CD8-positive, alpha-beta memory T cell (primary cell): ENCODE measurements at places on chromosomes 4 and X. TPM values are rescaled to one million over a fixed set of nuclear protein-coding genes. Genes with fewer than 3 reads are reported as not detected.

- H3K27me3 ChIP-seq = no peaks in the 10 kb centered on the region
- H3K36me3 ChIP-seq = no peaks in the 10 kb centered on the region
- H3K4me1 ChIP-seq = no peaks in the 10 kb centered on the region
- DNase-seq = no peak
- H3K27ac ChIP-seq = no peak overlapping the region
Measured at GRCh38 chr4:147786031-147786430, 54.1 kb downstream of the ARHGAP10 start.

Gene F8A3
- total RNA-seq = 11.2 TPM

DNA sequence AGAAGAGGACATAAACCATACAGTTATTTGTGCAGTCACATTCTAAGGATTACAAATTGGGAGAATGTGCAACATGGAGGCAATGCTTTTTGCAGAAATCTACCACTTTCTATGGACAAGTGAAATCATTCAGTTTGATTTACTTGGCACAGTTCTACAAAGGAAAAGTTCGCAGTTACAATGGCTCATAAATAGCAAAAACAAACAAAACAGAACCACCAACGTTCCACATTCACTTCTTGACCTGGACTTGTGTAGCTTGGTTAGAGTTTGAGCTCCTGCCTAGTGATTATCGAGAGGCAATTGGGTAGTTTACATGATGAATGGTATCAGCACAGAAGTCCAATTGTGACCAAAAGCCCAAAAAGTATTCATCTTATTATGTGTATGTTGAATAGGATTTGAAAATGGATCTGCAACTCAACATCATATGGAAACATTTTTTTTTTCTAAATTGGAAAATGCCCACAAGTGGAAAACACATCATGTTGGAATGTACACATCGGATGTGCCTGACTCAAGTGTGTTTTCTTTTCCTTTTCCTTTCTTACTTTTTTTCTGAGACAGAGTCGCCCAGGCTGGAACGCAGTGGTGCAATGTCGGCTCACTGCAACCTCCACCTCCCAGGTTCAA, 123.8 kb downstream of the LUZP4 start:
- H3K36me3 ChIP-seq = no peaks in the 10 kb centered on the region
- no peak overlapping the region for H3K4me3 ChIP-seq
- no peaks in the 10 kb centered on the region for H3K4me1 ChIP-seq
- no peaks in the 10 kb centered on the region for H3K27me3 ChIP-seq
- no peak overlapping the region for H3K27ac ChIP-seq

- no peak for DNase-seq
- H3K4me1 ChIP-seq = no peaks in the 10 kb centered on the region
- H3K4me3 ChIP-seq = no peak overlapping the region
- H3K27ac ChIP-seq = no peak overlapping the region
- H3K27me3 ChIP-seq = no peaks in the 10 kb centered on the region
Measured at GRCh38 chr4:15848191-15848842, 70.2 kb downstream of the CD38 start.

- DNase-seq = no peak
- no peak overlapping the region for H3K4me3 ChIP-seq
- H3K27me3 ChIP-seq = no peaks in the 10 kb centered on the region
- H3K4me1 ChIP-seq = no peaks in the 10 kb centered on the region
Measured at GRCh38 chr4:94566420-94566819, 114.7 kb downstream of the PDLIM5 start.

Gene CLCN4
- 0.20 TPM for total RNA-seq

Gene FAM13A
- 1.4 TPM for total RNA-seq

GRCh38 chr4:73750730-73751129, 10.4 kb downstream of the CXCL8 start:
- no peaks in the 10 kb centered on the region for H3K27me3 ChIP-seq
- no peaks in the 10 kb centered on the region for H3K36me3 ChIP-seq
- DNase-seq = no peak

DNA sequence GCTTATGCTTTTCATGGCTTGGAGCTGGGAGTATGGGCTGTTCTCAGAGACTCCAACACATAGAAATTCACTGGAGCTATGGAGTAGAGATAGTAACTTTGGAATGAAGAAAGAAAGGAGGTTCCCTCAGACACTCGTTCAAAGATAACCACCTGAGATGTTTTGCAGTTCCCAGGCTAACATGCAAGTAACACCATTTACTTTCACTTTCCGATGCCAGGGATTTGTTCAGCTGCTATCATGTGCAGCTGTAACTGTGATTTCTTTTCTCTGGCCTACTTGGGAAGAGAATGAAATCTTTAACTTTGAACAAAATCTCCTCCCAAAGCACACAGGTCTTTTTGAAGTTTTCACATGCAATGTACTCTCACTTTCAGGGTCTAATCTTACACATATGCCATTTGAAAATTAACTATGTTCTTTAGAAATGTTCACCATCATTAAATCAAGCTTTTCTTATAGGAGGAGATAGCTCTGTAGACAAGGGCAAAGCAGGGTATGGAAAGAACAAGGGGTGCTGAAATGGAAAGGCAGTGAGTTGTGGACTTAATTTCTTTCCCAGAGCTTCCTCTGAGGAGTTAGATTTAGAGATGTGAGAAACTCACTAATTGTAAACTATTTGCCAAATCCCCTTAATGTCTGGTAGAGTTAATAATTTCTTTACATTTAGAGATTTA, 514.3 kb downstream of the PDHA2 start:
- DNase-seq = no peak
- H3K27ac ChIP-seq = no peak overlapping the region
- no peaks in the 10 kb centered on the region for H3K27me3 ChIP-seq
- H3K4me1 ChIP-seq = no peaks in the 10 kb centered on the region
- no peaks in the 10 kb centered on the region for H3K36me3 ChIP-seq
- H3K4me3 ChIP-seq = no peak overlapping the region

DNA sequence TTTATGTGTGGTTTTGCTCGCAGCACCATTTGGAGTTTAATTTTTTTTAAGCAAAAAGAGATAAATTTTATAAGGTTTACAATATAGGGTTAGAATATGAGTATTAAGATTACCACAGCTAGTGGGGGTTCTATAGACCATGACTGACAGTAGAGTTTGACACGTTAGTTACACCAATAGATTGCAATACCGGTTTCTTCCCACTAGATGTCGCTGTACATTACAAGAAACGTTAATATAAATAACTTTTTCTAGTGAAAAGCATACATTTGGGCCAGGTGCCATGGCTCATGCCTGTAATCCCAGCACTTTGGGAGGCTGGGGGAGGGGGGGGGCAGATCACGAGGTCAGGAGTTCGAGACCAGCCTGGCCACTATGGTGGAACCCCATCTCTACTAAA, 433.6 kb downstream of the MAGEB5 start:
- no peak overlapping the region for H3K4me3 ChIP-seq
- no peak overlapping the region for H3K27ac ChIP-seq
- no peaks in the 10 kb centered on the region for H3K27me3 ChIP-seq
- no peaks in the 10 kb centered on the region for H3K4me1 ChIP-seq
- no peaks in the 10 kb centered on the region for H3K36me3 ChIP-seq

DNA sequence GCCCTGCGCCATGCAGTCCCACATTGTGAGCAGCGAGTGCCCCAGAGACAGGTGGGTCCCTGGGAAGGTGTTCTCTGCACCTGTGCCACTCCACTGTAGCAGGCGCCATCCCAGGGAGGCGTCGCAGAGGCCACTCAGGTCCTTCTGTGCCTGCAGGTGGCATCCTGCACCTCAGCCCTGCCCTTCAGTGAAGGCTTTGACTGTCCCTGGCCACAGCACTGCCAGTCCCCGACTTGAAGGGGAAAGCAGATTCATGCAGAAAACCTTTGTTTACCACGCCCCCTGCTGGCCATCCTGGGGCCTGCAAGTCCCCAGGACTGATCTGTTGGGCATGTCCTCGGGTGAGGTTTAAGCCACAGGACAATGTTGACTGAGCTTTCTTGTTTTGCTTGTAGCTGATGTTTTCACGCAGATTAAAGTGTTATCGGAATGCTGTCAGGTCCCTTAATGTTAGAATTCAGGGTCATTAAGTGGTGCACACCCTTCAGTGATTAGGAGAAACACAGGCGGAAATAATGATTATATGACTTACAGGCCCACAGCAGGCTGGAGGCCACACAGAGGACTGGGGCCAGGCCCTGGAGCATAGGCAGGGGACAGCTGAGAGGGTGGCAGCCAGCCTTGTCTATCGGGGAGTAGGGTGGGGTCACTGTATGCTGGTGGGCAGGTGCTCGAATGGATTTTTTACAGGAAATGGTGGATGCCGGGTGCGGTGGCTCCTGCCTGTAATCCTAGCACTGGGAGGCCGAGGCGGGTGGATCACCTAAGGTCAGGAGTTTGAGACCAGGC, 5.0 kb downstream of the TACC3 start:
- DNase-seq = peak; percentile 90
- no peak overlapping the region for H3K27ac ChIP-seq
- H3K27me3 ChIP-seq = no peaks in the 10 kb centered on the region
- H3K36me3 ChIP-seq = peaks cover 36% of the 10 kb centered on the region
- H3K4me1 ChIP-seq = peaks cover 65% of the 10 kb centered on the region
- H3K4me3 ChIP-seq = no peak overlapping the region

GRCh38 chr4:6111354-6111960, 88.9 kb downstream of the JAKMIP1 start:
- H3K27ac ChIP-seq = no peak overlapping the region
- no peaks in the 10 kb centered on the region for H3K36me3 ChIP-seq
- H3K27me3 ChIP-seq = no peaks in the 10 kb centered on the region
- DNase-seq = no peak
- no peaks in the 10 kb centered on the region for H3K4me1 ChIP-seq
- no peak overlapping the region for H3K4me3 ChIP-seq

Gene NOP14
- 156 TPM for total RNA-seq

DNA sequence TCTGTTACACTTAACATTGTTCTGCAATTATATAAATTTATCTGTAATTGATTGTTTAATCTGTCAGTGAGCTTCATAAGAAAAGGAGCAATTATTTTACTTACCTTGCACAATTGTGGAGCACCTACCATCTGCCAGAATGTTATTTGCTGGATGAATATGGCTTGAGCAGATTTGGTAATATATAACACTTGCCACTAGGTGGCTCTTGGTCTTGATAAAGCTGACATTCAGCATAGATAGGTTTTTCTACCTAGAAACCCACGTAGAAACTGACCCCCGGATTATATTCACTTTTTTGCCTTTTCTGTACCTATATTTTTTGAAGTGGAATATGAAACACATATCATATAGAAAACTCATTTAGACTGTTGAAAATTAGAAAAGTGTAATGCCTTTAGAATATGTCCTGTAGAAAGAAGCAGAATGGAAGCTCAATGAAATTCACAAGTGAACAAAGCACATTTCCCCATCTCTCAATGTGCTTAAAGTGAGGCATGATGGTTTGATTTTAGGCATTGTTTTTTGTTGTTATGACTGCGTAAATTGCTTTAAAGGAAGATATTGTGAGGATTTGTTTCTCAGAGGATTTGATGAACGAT, 9.5 kb downstream of the RBPJ start:
- H3K4me1 ChIP-seq = peaks cover 10% of the 10 kb centered on the region
- H3K27me3 ChIP-seq = no peaks in the 10 kb centered on the region

Gene NAA11
- total RNA-seq = not detected

DNA sequence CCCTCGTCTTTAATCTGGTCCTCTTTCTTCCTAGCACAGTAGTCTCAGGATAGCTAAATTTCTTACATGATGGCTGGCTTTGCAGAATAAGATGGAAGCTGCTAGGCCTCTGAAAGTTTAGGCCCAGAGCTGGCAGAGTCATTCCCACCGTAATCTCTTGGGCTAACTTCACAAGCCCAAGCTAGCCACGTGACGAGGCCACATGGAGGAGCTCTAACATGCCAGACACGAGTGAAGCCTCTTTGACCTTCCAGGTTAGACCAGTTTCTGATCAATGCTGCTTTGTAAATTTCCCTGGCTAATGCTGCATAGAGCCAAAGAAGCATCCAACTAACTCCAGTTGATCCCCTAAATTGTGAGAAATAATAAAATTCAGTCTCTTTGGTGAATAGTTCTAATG, 9.5 kb upstream of the CENPE start:
- H3K4me1 ChIP-seq = no peaks in the 10 kb centered on the region
- no peak overlapping the region for H3K4me3 ChIP-seq
- no peak for DNase-seq
- no peaks in the 10 kb centered on the region for H3K36me3 ChIP-seq

Gene ENPP6
- total RNA-seq = 0.07 TPM

DNA sequence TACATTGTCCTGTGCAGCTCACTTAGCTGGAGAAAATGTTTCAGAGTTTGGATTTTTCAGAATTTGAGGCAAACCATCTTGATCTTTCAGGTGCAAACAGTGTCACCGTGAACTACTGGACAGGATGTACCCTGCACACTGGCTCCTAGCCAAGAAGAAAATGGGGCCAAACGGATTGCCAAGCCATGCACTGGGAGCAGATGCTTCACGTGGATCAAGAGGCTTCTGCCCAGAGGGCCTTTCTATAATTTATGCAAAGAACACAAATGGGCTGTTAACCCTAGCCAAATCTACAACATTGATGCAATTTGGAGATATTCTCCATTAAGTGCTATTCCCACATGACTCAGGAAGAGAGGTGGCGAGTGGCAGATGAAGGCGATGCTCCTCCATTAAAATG, 46.9 kb upstream of the ATP8A1 start:
- H3K36me3 ChIP-seq = no peaks in the 10 kb centered on the region
- no peaks in the 10 kb centered on the region for H3K4me1 ChIP-seq
- no peaks in the 10 kb centered on the region for H3K27me3 ChIP-seq
- H3K4me3 ChIP-seq = no peak overlapping the region

- peak overlapping the region; percentile 53 for H3K4me3 ChIP-seq
- no peaks in the 10 kb centered on the region for H3K36me3 ChIP-seq
- no peak for DNase-seq
Measured at GRCh38 chr4:183099537-183100297, 660 bp downstream of the WWC2 start.

- DNase-seq = no peak
- no peak overlapping the region for H3K27ac ChIP-seq
- no peaks in the 10 kb centered on the region for H3K27me3 ChIP-seq
- H3K4me1 ChIP-seq = no peaks in the 10 kb centered on the region
Measured at GRCh38 chr4:4254666-4255065, 6.6 kb upstream of the TMEM128 start.

- H3K27ac ChIP-seq = no peak overlapping the region
- no peaks in the 10 kb centered on the region for H3K4me1 ChIP-seq
- H3K4me3 ChIP-seq = no peak overlapping the region
- DNase-seq = no peak
- no peaks in the 10 kb centered on the region for H3K36me3 ChIP-seq
- no peaks in the 10 kb centered on the region for H3K27me3 ChIP-seq
Measured at GRCh38 chrX:1899841-1900240, 285.0 kb downstream of the ASMT start.

Gene EOLA2
- 64.1 TPM for total RNA-seq

Gene RADX
- total RNA-seq = 6.8 TPM

DNA sequence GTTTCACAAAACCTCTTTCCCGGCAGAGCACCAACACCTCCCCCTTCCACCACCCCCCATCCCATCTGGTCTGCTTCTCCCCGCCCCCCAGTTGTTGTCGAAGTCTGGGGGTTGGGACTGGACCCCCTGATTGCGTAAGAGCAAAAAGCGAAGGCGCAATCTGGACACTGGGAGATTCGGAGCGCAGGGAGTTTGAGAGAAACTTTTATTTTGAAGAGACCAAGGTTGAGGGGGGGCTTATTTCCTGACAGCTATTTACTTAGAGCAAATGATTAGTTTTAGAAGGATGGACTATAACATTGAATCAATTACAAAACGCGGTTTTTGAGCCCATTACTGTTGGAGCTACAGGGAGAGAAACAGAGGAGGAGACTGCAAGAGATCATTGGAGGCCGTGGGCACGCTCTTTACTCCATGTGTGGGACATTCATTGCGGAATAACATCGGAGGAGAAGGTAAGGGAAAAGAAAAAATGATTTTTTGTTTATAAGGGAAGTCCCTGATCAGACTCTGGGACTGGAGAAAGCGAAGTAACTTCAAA, at the start of gene PDGFRA:
Gene PDGFRA (plus strand): TSS at position 333 of the 541 bp plus-strand sequence. CDS start 29,476 bp downstream, outside the sequence.
- peaks cover 65% of the 10 kb centered on the region for H3K27me3 ChIP-seq
- H3K4me3 ChIP-seq = no peak within 1 kb of the TSS
- no peaks in the 10 kb centered on the region for H3K36me3 ChIP-seq

Gene MAGIX
- 1.4 TPM for total RNA-seq
